ENCODE measurements at places on chromosomes 6 and 20.
A peak's percentile ranks its signal among the peaks of the same experiment; 100 is the strongest.

DNA sequence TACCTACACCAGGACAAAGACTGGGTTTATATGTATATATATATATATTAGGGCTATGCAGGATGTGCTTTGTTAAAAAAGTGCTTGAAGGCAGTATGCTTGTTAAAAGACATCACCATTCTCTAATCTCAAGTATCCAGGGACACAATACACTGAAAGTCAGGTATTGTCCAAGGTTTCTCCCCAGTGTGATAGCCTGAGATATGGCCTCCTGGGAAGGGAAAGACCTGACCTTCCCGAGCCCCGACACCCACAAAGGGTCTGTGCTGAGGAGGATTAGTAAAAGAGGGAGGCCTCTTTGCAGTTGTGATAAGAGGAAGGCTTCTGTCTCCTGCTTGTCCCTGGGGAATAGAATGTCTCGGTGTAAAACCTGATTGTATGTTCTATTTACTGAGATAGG is 156.9 kb downstream of the GPX5 start:
- DNase-seq: no peak

DNA sequence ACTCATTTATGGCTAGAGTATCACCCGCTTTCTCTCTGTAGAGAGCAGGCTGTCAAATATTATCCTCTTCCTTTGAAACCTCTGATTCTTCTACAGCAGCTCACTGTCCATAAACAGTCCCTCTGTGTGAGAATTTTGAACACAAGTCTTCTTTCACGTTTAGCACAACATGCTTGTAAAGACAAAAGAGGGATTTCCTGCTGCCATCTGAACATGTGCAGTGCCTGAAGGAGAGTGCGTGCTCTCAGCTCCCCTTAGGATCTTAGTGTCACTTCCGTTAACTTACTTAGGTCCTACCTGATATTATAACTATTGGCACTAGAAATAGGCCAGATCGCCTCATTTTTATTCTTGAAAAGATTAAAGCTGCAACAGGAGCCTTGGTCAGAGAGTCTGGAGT is 50.9 kb downstream of the FNDC1 start:
- DNase-seq: no peak

GRCh38 chr6:151034825-151035781 is 169.6 kb downstream of the MTHFD1L start:
- DNase-seq: no peak

DNA sequence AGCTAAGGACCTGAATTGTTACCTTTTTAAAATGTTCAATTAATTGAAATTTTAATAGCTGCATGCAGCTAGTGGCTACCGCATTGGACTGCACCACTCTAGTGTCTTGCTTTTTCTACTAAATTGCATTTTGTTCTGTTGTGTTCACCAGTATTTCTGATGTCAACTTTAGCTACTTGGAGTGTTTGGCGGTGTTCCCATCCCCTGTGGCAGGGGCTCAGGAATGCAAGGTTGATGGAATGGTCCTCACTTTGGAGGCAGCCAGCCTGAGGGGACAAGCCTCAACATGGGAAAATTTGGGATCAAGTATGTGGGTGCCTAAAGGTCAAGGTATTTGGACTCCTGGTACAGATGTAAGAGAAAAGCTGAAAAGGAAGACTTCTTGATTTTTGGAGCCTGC is 230.1 kb upstream of the PRND start:
- no peak for DNase-seq

DNA sequence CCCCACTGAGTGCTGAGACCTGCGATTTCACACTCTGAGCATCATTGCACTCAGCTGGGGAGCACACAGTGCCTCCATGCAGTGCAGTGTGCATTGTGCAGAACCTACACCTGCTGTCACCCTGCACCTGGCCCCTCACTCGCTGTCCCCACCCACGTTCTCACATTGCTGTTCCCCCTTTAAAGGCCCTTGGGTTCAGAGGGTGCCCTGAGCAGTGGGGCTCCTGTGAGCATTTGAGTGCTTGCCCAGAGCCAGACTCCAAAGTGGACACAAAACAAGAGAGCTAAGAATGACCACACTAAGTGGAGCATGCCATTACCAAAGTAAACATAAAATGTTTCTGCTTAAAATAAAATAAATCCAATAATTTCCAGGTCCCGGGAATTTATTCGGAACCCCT is 131.0 kb upstream of the CST7 start:
- DNase-seq: peak; percentile 39

- DNase-seq: peak; percentile 73
Observed at GRCh38 chr6:88165844-88166492, at the start of gene CNR1. Gene CNR1, minus strand, starts transcription at chr6:88166347. Its CDS starts 21,073 bp downstream, at chr6:88145274.

GRCh38 chr20:13687815-13688214 is 49.1 kb upstream of the TASP1 start:
- DNase-seq: no peak

DNA sequence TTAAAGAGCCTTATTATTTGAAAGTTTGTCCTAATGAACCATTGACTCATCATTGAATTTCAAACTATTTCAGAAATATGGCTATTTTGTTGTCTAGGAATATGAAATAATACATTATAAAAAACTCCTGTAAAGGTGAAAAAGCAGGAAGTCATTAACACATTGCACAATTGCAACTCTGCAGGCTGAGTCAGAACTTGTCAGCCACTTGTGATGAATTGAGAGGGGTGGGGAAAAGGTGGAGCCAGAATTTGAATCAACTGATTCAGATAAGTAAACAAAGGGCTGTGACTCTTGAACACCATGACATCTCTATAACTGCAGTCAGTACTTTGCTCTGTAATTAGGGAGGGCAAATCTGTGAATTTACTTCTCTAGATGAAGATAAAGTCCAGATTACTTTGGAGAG is 6.0 kb downstream of the C6orf141 start:
- DNase-seq: peak; percentile 78

- no peak for DNase-seq
Observed at GRCh38 chr6:91196729-91197128, 609.9 kb upstream of the MAP3K7 start.

GRCh38 chr6:147834084-147834776 is 325.7 kb downstream of the SAMD5 start:
- no peak for DNase-seq

- no peak for DNase-seq
Observed at GRCh38 chr6:6890400-6890858, 217.3 kb upstream of the RREB1 start.

DNA sequence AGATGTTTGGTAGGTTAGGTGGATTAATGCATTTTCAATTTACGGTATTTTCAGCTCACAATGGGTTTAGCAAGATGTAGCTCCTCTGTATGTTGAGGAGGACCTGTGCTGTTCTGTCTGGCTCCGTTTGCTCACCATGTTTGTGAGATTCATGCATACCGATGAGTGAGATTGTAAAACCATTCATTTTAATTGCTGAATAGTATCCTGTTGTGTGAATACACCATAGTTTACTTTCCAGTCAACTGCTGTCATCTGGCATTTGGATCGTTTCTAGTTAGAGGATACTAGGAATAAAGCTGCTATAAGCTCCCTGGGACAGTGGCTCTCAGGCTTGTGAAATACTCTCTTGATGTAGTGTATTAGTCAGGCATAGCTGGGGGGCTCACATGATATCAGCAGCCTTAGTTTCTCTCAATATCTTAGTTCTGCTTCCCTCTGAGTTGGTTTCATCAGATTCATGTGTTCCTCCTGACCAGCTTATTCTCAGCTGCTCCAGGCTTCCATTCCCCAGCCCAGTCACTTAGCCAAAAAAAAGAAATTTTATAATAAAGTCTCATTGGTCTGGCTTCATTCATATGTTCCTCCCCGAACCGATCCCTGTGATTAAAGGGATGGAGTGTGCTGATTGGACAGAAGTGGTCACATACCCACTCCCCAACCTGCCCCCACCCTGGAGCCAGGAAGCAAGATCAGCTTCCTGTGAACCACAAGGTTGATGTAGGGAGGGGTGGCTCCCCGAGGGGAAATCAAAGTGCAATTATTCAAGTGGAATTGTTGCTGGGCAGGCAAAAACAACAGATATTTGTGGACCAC is 10.9 kb upstream of the B4GALT5 start:
- no peak for DNase-seq

DNA sequence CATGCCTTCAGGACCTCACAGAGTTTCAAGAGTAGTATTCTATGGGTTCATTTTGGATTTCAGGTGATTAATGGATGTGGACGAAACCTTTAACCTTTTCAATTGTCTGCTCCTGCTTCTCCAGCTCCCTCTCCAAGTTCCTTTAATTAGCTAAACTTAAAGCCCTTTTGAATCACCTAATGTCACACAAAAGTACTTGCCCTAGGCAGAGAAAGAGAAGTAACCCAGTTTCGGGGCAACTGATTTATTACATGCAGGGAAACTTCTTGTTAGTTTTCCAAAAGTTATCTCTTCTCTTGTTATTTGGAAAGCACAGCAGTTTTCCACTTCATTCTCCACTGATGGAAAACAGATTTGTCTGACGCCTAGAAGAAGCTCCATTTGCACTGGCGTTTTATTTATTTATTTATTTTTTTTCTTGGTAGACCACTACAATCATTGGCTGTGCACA is 407.7 kb upstream of the JARID2 start:
- DNase-seq: no peak

GRCh38 chr6:84882768-84883766 is 118.7 kb upstream of the TBX18 start:
- no peak for DNase-seq

GRCh38 chr6:14533446-14533845 is 415.9 kb downstream of the CD83 start:
- no peak for DNase-seq

- DNase-seq: no peak
Observed at GRCh38 chr6:89433252-89434149, 549 bp downstream of the ANKRD6 start.

DNA sequence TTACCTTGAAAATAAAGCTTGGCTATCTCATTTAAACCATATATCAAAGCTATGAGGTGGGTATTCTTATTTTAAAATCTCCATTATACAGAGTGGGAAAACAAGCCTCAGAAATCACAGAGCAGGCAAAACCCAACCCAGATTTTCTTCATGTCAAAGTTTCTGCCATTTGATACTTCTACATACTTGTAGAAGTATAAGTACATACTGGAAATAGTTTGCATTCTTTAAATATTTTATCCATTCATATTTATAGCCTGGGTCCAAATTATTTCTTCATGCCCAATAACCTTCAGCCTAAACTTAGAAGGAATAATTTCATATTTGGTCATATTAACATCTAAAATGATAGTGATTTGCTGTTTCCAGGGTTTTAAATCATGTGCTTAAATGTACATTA is 61.8 kb downstream of the MLIP start:
- DNase-seq: no peak

DNA sequence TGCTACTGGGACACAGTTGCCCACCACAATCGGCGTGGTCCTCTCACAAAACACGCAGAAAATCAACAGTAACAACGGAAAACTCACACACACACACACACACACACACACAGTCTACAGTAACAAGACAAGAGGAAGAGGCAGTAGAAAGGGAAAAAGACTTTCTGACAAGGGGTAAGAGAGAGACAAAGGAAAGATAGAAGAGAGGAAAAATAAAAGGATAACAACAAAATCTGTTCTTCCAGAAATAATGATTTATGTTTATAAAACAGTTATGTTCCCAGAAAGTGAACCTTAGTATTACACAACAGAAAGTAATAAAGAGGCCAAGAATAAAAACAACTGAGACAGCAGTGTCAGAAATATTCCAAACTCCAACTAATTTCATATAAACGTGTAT is 2.9 kb downstream of the RANBP9 start:
- no peak for DNase-seq

DNA sequence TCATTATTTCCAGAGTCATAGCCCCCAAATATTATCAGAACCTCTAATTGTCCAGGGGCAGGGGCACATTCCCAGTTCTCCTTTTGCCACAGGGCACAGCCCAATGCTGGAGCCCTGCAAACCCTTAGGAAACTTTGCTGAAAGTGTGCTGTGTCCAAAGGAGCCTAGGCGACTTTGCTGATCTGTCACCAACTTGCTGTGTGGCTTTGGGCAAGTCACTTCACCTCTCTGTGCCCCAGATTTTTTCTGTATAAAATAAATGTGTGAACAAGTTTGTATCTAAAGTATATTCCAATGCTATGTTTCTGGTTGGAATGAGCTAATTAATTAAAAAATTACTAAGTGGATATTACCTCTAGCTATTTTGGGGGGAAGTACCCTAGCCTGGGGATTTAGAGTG is 25.4 kb upstream of the BCAS1 start:
- DNase-seq: no peak

- no peak for DNase-seq
Observed at GRCh38 chr6:46338131-46338530, 153.1 kb downstream of the RCAN2 start.

DNA sequence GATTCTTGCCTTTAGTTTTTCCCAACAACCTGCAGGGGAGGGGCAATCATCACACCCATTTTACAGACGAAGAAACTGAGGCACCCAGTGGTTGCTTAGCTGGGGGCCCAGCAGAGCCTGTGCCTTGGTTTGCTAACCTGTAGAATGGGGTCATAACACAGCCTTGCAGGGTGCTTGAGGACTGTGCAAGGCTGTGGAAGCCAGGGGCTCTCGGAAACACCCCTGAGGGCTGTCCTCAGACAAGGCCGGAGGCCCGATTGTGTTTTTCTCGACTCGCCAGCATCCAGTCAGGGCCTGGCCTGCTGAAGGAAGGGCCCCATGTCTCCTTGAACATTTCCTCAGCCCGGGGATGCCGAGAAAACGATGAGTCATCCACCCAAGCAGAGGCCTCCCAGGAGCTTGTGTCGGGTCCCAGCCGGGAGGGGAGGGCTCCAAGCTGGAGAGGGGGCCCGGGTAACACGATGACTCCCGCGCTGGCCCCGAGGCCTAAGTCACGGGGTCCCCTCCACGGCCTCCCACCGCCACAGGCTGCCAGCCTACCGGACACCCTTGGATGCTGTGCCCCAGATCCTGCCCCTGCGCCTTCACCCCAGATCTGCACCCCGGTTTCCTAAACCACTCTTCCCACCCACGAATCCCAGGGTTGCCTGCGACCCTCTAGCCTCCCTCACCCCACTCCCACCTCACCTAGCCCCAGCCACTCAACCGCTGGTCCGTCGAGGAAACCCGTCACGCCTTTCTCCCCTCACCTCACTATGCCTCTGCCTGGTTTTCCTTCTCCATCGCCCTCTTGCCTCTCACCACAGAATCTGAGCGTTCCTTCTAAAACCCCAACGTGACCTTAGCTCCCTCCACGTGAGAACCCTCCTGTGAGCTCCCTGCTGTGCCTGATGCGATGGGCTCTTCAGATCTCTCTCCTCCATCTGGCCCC is 10.6 kb downstream of the NOL4L start:
- no peak for DNase-seq

DNA sequence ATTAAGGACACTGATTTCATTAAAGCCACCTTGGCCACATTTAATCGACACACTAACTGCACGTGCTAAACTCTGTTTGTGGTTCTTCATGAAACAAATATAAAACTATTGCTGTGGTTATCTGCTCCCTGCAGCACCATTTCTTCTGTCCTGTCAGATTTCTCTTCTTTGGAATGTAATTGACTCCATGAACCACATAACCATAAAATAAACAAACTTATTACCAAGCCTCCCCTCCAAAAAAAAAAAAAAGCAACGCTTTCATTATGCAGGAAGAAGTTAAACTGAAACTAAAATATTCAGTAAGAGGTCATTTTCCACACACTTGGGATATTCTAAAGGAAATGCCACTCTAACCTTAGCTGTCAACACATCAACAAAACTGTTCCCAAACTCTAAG is 319.1 kb upstream of the NT5E start:
- no peak for DNase-seq
